Osteoblast (primary cell): ENCODE measurements at places on chromosomes 7 and 10. TPM values are rescaled to one million over a fixed set of nuclear protein-coding genes. Genes with fewer than 3 reads are reported as not detected.

GRCh38 chr10:77983384-77984341 lies 45.7 kb downstream of the POLR3A start:
- peak overlapping the region; percentile 47 for H3K27ac ChIP-seq
- no peaks in the 10 kb centered on the region for H3K27me3 ChIP-seq
- peaks cover 90% of the 10 kb centered on the region for H3K36me3 ChIP-seq
- no peak overlapping the region for H3K4me3 ChIP-seq

- no peak overlapping the region for H3K27ac ChIP-seq
- H3K4me3 ChIP-seq: no peak overlapping the region
- H3K4me1 ChIP-seq: no peaks in the 10 kb centered on the region
- no peak for DNase-seq
Measured at GRCh38 chr10:108169846-108170245, 1005.3 kb upstream of the SORCS1 start.

- no peak for DNase-seq
- peaks cover 56% of the 10 kb centered on the region for H3K36me3 ChIP-seq
- H3K4me1 ChIP-seq: peaks cover 16% of the 10 kb centered on the region
- peak overlapping the region; percentile 7 for H3K27ac ChIP-seq
- H3K27me3 ChIP-seq: no peaks in the 10 kb centered on the region
Measured at GRCh38 chr7:99042957-99043356, 101.0 kb downstream of the SMURF1 start.

DNA sequence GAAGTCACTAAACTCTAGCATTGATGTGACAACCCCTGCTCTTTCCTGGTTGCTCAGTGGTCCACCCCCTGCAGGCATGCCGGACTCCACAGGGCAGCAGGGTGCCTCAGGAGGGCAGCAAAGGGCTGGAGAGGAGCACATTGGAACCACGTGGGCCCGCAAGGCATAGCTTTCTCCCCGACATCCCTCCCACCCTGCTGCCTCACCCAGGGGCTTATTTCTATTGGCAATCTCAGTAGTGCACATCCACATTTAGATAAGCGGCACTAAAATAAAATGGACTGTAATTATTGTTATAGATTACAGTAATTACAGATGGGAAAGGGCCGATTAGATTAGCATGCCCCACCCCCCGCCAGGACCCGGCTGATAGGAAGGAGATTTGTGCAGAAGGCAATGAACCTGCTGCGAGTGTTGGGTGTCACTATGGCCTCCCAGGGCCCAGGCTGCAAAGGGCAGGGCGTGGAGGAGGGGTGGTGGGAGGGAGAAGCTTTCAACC lies 580.1 kb downstream of the GRID1 start:
- H3K27me3 ChIP-seq: no peaks in the 10 kb centered on the region
- H3K4me1 ChIP-seq: no peaks in the 10 kb centered on the region
- no peak overlapping the region for H3K27ac ChIP-seq
- H3K36me3 ChIP-seq: no peaks in the 10 kb centered on the region
- no peak for DNase-seq

DNA sequence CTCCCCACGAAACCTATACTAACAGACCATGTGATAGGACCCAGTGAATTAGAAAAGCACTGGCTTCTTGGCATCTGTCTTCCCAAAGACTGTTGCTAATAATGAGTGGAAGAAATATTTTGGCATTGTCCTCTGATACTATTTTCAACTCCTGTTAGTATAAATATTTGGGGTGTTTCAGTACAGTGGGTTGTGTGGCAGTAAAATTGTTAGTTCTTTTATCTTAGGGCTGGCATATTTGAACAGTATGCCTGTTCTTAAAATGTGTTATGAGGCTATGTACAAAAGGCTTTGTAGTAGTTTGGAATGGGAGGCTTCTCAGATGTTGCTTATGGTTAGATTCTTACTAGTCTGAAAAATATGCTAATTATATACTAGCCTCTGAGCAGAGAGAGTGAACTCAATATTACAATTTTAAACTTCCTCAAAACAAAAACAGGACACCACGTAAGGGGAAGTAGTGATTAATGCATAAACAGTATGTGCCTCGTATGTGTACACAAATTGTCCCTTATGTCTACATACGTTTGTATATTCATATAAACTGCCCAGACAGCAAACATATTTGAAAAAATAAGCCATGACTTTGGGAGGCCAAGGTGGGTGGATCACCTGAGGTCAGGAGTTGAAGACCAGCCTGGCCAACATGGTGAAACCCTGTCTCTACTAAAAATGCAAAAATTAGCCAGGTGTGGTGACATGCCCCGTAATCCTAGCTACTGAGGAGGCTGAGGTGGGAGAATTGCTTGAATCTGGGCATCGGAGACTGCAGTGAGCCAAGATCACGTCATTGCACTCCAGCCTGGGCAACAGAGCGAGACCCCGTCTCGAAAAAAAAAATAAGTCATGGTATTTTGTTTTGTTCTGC lies 115.4 kb downstream of the ARID5B start:
- H3K27me3 ChIP-seq: no peaks in the 10 kb centered on the region
- DNase-seq: no peak
- H3K4me1 ChIP-seq: peaks cover 32% of the 10 kb centered on the region
- peak overlapping the region; percentile 17 for H3K27ac ChIP-seq

- DNase-seq: no peak
- H3K27me3 ChIP-seq: no peaks in the 10 kb centered on the region
- H3K4me3 ChIP-seq: no peak overlapping the region
- no peak overlapping the region for H3K27ac ChIP-seq
- no peaks in the 10 kb centered on the region for H3K4me1 ChIP-seq
Measured at GRCh38 chr10:86899132-86899531, 58.3 kb downstream of the MMRN2 start.

DNA sequence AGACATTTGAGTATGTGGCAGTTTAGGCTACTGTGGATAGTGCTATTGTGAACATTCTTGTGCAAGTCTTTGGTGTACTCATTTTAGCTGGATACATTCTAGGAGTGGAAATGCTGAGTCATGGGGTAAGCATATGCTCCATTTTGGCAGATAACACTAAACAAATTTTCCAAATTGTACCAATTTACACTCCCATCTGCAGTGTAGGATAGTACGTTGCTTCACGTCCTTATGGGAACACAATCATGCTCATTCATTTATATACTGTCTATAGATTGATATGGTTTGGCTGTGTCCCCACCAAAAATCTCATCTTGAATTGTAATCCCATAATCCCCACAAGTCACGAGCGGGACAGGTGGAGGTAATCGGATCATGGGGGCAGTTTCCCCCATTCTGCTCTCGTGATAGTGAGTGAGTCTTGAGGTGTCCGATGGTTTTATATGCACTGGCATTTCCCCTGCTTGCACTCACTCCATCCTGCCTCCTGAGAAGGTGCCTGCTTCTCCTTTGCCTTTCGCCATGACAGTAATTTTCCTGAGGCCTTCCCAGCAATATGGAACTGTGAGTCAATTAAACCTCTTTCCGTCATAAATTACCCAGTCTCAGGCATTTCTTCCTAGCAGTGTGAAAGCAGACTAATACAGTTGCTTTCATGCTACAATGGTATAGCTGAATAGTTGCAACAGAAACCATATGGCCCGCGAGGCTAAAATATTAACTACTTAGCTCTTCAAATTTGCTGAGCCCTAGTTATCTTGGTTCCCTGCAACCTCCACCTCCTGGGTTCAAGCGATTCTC lies 25.6 kb downstream of the RNF216 start:
- no peak overlapping the region for H3K4me3 ChIP-seq
- DNase-seq: peak; percentile 19
- H3K36me3 ChIP-seq: peaks cover 30% of the 10 kb centered on the region
- no peaks in the 10 kb centered on the region for H3K27me3 ChIP-seq

GRCh38 chr10:89075631-89076030 lies 85.0 kb downstream of the FAS start:
- H3K4me3 ChIP-seq: no peak overlapping the region
- H3K4me1 ChIP-seq: peaks cover 20% of the 10 kb centered on the region
- no peak overlapping the region for H3K27ac ChIP-seq
- no peak for DNase-seq
- H3K36me3 ChIP-seq: no peaks in the 10 kb centered on the region
- no peaks in the 10 kb centered on the region for H3K27me3 ChIP-seq

GRCh38 chr7:29812185-29812876 lies 6.0 kb downstream of the WIPF3 start:
- peaks cover 71% of the 10 kb centered on the region for H3K27me3 ChIP-seq
- no peak for DNase-seq
- H3K4me3 ChIP-seq: no peak overlapping the region

- no peak overlapping the region for H3K27ac ChIP-seq
- peaks cover 13% of the 10 kb centered on the region for H3K36me3 ChIP-seq
- H3K4me3 ChIP-seq: peak overlapping the region; percentile 100
- no peaks in the 10 kb centered on the region for H3K27me3 ChIP-seq
- DNase-seq: no peak
Measured at GRCh38 chr10:73997461-73997786, 492 bp upstream of the VCL start.

DNA sequence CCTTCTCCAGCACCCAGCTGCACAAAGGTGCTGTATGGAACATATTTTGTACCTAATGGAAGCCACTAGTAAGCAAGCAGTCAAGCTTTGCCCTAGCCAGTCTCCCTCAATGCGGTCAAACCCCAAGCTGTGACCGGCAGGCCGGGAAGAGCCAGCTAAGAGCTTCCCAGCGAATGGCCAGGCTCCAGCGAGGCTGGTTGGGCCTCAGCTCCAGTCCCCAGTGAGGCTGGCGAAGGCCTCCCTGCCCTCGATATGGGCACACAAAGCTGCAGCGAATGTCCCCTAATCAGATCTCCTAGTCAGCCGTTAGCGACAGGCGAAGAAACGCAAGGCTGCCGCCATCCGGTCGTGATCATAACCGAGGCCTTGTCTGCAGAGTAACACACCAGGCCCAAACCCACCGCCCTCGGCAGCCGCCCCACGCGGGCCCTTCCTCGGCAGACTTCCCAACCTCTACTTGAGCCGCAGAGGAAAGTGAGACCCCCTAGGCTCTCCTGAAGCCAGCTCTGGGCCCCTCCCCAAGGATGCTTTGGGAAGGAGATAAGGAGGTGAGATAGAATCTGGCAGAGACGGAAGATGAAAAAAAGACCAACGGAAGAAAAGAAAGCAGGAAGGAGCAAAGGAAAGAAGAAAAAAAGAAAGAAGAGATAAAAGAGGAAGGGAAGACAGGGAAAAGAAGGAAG lies 3.1 kb upstream of the HOXA9 start:
- peaks cover 26% of the 10 kb centered on the region for H3K36me3 ChIP-seq
- no peaks in the 10 kb centered on the region for H3K27me3 ChIP-seq
- peak overlapping the region; percentile 75 for H3K4me3 ChIP-seq
- H3K27ac ChIP-seq: peak overlapping the region; percentile 95

DNA sequence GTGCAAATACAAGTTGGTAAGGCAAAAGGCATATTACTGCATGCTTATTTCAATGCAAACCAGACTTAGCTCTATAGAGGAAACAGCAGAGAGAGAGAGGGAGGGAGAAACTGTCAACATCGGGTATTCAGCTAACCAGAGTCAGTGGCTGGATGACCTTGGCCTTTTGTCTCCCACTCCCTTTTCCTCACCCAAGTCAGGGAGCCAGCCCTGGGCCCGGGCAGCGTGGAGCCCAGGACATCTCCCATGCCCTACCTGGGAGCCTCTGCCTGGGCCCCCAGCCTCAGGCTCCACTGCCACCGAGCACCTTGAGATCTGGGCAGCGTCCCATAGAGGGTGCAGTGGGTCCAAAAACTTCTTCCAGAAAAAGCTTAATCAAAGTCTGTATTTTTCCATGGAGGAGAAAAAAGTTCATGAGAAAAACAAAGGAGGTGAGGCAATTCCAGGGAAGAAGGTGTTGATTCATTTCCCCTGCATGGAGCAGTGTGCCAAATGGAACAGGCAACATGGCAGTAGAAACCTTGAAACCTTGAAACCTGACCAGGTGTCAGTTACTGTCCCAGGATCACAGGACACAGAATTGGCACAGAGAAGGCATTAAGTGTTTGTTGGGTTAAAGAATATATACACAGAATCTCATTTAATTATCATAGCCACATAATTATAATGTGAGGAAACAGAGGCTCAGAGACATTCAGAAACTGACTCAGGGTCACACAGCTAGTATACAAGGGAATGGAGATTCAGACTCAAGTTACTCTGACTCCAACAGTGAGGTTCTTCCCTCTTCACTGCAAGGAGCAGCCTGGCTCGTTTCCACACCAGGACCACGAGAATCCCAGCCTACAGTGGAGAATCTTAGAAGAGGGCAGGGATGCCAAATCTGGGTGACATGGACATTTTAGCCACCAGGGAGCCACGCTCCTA lies 5.8 kb upstream of the NCOA4 start:
- peak; percentile 21 for DNase-seq
- no peaks in the 10 kb centered on the region for H3K36me3 ChIP-seq
- no peak overlapping the region for H3K27ac ChIP-seq
- no peak overlapping the region for H3K4me3 ChIP-seq
- peaks cover 3% of the 10 kb centered on the region for H3K27me3 ChIP-seq

- no peaks in the 10 kb centered on the region for H3K27me3 ChIP-seq
- no peaks in the 10 kb centered on the region for H3K36me3 ChIP-seq
- no peak for DNase-seq
- H3K27ac ChIP-seq: no peak overlapping the region
Measured at GRCh38 chr10:128633864-128634540, 507.8 kb upstream of the MKI67 start.

- H3K27me3 ChIP-seq: no peaks in the 10 kb centered on the region
- DNase-seq: no peak
- H3K27ac ChIP-seq: no peak overlapping the region
- no peak overlapping the region for H3K4me3 ChIP-seq
- no peaks in the 10 kb centered on the region for H3K36me3 ChIP-seq
Measured at GRCh38 chr10:11431216-11431555, 180.3 kb downstream of the USP6NL start.

DNA sequence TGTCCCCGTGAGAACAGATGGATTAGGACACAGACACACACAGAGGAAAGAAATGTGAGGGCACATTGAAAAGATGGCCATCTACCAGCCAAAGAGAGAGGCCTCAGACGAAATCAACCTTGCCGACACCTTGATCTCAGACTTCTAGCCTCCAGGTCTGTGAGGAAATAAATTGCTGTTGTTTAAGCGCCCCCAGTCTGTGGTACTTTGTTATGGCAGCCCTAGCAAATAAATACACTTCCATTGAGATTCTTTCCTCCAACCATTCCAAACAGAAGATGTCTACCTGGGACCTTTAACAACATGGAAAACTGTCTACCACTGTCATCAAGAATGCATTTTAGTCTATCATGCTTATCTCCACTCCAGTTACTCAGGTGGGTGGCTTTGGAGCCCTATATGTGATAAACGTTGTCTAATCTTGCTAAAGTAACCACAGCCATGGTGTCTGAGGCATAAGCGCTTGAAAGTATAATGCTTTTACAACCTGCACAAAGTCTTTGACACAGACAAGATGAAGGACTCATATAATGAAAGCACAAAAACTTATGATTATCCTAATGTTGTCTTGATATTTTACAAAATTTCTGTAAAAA lies 244.3 kb downstream of the MTERF1 start:
- no peaks in the 10 kb centered on the region for H3K36me3 ChIP-seq
- H3K27ac ChIP-seq: no peak overlapping the region
- DNase-seq: no peak
- H3K4me3 ChIP-seq: no peak overlapping the region

CYP2E1 gene
- total RNA-seq: 1.5 and 1.8 TPM in 2 replicates

CCAR1 gene
- 47.4 and 49.2 TPM in 2 replicates for total RNA-seq

WDR91 gene
- total RNA-seq: 7.1 and 8.7 TPM in 2 replicates

CLDN3 gene
- total RNA-seq: not detected in 2 replicates

CREB5 gene
- 5.0 and 5.1 TPM in 2 replicates for total RNA-seq

PTPRZ1 gene
- total RNA-seq: under 0.01 TPM in 1 of 2 replicates, not detected in the other

AZGP1 gene
- total RNA-seq: not detected in 2 replicates

NODAL gene
- total RNA-seq: not detected in 2 replicates

ANK3 gene
- total RNA-seq: 44.5 and 58.0 TPM in 2 replicates

FKBP9 gene
- total RNA-seq: 420 and 445 TPM in 2 replicates
